COR-L47 (cell line): ENCODE measurements at places on chromosomes 13 and 19.

DNA sequence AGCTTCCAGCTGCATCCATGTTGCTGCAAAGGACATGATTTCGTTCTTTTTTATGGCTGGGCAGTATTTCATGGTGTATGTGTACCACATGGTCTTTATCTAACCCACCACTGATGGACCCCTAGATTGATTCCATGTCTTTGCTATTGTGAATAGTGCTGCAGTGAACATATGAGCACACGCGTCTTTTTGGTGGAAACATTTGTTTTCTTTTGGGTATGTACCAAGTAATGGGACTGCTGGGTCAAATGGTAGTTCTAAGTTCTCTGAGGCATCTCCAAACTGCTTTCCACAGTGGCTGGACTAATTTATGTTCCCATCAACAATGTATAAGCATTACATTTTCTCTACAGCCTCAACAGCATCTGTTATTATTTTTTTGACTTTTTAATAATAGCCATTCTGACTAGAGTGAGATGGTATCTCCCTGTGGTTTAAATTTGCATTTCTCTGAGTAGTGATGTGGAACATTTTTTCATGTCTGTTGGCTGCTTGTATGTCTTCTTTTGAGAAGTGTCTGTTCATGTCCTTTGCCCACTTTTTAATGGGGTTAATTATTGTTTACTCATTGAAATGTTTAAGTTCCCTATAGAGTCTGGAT lies 6.8 kb upstream of the UBE2L5 start:
- no peak for DNase-seq

- DNase-seq, result no peak
Observed at GRCh38 chr19:32105527-32106310, 239.7 kb upstream of the ZNF507 start.

DNA sequence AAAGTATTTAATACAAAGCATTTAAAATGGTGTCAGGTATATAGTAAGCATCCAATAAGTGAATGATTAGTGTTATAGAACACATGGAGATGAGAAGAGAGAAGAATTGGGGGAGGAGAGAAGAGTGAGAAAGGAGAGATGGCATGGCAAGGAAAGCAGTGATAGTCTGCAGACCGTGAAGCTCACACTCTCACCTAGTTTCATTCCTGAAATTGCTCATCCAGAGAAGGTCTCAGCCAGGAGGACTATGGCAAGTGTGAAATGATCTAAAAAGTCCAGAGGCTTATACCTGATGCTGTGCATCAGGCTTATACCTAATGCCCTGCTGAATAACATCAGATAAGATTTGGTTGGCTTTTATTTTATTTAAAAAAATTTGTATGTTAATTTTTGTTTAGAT lies 351.6 kb upstream of the KLF12 start:
- DNase-seq, result no peak

DNA sequence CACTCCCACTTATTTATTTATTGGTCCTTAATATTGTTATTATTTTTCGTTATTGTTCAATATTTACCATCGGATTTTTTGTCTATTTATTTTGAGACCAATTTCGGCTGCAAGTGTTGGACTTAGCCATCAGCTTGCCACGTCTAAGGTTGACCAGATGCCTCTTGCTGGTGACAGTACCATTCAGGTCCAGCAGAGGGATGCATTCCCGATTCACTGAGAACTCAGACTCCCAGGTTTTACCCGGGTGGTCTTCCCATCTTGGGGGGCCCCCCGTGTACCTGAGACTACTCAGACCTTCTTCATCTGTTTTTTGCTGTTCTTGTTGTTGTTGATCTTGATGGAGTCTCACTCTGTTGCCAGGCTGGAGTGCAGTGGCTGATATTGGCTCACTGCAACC lies 1435.2 kb downstream of the UQCRFS1 start:
- no peak for DNase-seq

DNA sequence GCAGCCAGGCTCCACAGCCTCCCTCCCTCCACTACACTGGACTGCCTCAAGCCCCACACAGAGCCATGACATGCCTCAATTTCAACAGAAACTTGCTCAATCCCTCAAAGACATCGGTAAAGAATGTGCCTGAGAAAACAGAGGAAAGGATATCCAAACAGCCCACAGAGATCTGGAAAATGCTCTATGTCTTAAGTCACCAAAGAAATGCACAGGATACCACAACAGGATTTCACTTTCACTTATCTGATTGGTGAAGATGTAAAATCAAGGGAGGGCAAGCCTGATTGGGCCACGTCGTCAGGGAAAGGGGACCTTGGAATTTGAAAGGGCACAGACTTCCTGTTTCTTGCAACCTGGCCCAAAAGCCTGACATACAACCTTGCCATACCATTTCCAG lies 14.2 kb downstream of the CACNA1A start:
- no peak for DNase-seq

DNA sequence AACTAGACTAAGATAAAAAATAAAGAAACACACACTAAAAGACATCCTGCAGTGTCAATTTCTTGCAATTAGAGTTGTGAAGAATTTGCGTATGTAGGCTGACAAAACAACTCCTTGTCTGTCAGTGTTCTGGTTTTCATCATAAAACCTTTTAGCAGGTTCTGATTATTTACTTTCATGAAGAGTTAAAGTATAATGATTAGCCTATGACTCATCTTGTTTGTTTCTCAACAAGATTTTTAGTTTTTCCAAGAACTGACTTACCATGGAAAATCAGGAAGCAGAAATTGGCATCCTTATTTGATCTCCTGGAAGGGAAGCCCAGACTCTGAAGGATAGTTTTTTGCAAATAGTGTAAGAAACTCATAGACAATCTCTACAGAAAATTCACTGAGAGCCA lies 848.7 kb upstream of the PCDH9 start:
- DNase-seq, result no peak

DNA sequence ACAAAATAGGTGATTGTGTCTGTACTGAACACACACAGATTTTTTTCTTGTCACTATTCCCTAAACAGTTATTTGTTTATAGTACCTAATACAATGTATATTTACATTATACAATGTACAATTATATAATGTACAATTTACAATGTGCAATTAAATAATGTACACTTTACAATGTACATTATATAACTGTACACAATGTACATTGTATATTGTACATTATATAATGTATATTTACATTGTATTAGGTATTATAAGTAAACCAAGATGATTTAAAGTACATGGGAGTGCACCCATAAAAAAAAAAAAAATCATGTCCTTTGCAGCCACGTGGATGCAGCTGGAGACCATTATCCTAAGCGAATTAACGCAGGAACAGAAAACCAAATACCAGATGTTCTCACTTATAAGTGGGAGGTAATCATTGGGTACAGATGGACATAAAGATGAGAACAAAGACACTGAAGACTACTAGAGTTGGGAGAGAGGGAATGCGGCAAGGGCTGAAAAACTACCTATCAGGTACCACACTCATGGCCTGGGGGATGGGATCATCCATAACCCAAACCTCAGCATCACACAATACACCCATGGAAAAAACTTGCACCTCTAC lies 68.1 kb downstream of the ABCC4 start:
- no peak for DNase-seq

DNA sequence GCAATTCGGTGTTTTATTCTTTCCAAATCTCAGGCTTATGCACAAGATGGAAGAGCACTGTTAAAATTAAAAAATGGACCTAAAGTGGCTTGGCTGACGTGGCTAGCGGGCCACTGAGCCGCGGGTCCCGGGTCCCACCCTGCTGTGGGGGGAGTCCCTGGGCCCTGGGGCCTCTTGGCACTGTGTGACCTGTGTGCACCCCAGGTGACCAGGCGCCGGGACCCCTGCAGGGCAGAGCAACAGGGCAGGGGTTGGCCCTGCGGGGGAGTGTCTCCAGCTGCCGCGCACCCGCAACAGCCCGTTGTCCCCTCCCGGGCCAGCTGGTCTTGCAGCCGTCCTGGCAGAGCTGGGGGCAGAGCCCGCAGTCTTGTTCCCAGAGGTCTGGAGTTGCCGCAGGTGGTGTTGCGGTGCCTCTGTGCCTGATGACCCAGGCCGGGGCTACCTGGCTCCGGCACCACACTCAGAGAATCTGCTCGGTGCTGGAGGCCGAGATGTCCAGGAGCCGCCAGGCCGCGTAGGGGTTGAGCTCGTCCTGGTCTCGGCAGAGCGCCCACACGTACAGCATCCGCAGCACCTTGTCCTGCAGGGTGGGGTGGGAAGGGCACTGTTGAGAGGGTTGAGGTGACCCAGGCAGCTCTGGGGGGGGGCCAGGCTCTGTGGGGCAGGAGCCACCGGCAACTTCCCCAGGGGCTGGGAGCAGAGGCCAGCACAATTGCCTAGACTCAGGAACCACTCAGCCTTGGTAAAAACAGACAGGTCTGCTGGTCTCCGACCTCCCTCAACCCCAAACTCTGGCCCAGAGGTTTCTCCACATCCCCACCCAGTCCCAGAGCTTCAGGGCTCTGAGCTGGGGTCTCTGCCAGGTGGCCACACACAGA lies 1.0 kb upstream of the CTXN1 start:
- no peak for DNase-seq

DNA sequence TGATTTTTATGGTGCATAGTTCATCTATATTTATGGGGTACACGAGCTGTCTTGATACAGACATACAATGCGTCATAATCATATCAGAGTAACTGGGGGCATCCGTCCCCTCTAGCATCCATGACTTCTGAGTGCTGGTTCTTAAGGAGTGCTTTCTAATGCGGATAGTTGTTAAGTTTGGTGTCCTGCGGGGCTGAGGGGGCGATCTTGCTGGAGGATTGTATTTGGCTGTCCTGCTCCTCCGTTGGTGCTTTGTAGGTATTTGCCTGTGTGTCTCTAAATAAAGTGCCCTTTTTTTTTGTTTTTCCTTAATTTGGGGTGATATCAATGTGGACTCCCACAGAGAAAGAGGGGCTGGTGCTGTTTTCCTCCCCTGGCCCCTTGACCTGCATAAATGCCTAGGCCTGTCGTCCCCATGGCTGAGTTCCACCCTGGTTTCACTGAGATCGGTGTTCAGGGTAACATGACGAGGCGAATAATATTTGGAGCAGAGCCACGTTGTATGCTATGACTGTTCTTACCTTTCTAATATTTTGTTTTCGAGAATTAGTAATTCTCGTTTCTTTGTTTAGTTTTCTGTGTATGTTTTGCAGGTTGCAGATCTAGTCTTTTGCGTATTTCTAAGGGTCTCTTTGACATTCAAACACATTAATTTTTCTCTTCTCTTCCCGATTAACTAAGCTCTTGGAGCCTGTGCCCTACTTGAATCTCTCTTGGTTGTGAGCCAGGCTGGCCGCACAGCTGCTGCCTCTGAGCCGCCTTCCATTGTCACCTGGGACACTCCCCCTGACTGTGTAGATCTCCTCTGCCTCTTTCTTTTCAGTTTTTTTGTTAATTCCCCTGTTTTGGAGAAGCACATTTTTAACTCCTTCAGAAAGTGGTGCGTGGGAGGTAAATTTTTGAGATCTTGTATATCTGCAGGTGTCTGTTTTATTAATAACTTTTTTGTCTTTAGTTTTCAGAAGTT lies 100.3 kb downstream of the ARHGEF7 start:
- peak; percentile 49 for DNase-seq

- no peak for DNase-seq
Observed at GRCh38 chr13:114045113-114045735, 71.3 kb upstream of the C13orf46 start.

GRCh38 chr13:62123409-62123808 lies 707.8 kb upstream of the PCDH20 start:
- DNase-seq, result no peak

DNA sequence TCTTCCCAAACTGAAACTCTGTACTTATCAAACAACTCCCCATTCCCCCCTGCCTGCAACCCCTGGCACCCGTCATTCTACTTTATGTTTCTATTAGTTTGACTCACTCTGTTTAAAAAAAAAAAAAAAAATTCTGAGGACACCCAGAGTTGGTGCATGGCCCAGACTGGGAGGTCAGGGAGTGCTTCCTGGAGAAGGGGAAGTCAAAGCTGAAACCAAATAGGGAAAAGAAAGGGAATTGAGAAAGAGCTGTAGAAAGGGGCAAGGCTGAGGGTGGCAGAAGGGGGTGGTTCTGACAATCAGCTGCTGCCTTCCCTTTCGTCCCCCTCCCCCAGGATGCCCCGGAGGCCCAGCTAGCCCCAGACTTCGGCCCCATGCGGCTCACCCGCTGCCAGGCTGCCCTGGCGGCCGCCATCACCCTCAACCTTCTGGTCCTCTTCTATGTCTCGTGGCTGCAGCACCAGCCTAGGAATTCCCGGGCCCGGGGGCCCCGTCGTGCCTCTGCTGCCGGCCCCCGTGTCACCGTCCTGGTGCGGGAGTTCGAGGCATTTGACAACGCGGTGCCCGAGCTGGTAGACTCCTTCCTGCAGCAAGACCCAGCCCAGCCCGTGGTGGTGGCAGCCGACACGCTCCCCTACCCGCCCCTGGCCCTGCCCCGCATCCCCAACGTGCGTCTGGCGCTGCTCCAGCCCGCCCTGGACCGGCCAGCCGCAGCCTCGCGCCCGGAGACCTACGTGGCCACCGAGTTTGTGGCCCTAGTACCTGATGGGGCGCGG lies 9.0 kb upstream of the STRN4 start:
- no peak for DNase-seq

DNA sequence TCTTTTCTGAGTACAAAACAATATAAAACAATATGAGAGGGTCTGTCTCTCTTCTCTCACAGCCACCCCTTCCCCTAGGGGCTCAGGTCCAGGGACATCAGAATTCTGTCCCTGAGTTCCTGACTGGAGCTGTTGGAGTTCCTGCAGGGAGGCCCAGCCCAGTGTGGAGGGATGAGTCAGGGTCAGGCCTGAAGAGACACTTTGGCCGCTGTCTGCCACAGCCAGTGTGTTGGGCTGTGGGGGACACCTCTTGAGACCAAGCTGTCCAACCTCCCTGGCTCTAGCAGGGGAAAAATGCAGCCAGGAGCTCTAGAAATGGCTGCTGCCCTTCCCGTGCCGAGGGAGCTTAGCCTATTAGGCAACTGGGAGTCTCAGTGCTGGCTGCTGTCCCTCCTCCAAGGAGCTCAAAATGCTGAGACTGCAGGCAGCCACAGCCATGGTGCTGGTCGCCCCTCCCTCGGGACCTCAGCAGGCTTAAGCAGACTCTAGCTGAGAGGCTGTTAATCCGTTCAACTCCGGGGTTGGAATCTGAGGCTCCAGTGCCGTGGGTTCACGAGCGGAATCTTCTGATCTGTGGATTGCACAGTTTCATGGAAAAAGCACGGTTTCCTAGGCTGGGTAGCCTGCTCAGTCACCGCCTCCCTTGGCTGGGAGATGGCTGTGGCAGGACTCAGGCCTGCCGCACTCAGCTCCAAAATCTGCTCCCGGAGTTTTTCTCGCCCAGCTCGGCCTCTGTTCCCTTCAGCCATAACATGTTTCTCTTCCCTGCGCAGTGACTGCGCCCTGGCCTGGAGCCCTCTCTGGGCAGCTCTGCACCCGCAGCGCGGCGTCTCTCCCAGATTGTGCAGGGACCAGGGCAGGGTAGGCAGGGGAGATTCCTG lies 3.8 kb upstream of the ZNF626 start:
- no peak for DNase-seq

GRCh38 chr19:53463263-53463662 lies 4.3 kb upstream of the ZNF813 start:
- no peak for DNase-seq
